CD4-positive, alpha-beta T cell treated with Interleukin-4 for 1 hour (primary cell): ENCODE measurements at places on chromosomes 7 and 10.

DNA sequence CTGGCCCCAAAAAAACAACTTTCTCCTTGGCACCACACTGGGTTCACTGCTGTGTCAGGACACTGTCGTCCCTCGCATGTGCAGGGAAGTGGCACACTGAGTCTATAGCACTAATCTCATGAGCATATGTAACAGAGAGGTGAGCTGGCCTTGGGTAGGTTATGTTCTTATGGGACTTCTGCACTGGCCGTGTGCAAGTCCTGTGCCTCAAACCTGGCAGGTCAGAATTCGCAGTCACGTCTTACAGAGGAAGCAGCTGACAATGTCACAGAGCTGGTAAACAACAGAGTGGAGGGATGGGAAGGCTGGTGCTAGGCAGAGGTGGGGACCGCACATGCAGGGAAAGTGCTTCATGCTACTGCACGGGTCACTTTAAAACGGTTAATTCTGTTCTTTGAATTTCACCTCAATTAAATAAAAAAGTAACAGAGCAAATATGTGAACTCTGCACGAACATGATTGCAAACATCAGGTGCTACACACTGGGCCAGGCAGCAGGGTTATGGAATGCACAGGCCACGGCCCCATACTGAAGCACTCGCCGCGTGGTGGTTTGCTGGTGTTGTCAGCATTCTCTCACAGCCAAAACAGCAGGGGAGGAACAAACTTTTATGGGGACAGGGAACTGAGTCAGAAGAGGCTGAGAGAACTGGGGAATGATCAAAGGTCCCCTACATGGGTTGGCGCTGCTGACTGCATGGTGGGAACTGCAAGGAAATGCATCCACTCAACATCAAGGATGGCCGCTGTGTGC lies 54.2 kb downstream of the VOPP1 start:
- no peak for DNase-seq

DNA sequence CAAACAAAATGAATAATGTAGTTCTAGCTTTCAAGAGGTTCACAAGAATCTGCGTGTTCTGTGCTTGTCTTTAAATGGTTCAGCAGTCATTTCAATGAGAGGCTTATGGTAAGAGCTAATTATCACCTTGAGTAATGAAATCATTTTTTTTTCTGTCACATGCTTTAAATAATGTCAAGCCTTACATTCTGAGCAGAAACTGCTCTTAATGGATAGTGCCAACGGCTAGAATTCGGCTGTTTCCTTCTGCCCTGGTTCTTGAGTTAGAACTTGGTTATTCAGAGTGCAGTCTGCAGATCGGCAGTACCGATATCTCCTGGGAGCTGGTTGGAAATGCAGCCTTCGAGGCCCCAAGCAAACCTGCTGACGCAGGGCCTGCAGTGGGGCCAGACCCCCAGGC lies 316.2 kb downstream of the CAMK1D start:
- no peak for DNase-seq

- DNase-seq: no peak
Measured at GRCh38 chr7:135179321-135179925, 8.9 kb upstream of the CYREN start.

GRCh38 chr7:111408724-111409123 lies 153.6 kb downstream of the IMMP2L start:
- DNase-seq: no peak

GRCh38 chr7:138713191-138713590 lies 12.0 kb upstream of the SVOPL start:
- DNase-seq: no peak
